ENCODE measurements at places on chromosomes 6 and 20.

DNA sequence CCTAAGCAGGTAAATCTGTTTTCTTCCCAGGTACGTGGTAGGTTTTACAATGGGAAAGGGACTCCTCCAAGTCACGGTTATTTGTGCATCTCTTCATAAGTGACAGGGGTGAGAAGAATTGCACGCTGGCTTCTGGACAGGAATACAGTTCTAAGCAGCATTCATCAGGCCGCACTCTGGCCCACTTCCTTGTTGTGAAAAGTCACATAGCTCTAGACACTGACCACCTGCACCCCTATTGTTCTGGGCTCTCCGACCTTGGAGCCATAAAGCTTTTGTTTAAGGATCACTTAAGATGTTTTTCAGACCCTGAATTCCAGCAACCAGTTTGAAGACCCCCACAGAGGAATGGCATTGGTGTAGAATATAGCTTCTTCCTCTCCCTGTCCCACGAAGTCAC is 31.4 kb downstream of the RAMACL start:
- DNase-seq: no peak

GRCh38 chr6:152207915-152208714 is 400.6 kb downstream of the ESR1 start:
- no peak for DNase-seq

DNA sequence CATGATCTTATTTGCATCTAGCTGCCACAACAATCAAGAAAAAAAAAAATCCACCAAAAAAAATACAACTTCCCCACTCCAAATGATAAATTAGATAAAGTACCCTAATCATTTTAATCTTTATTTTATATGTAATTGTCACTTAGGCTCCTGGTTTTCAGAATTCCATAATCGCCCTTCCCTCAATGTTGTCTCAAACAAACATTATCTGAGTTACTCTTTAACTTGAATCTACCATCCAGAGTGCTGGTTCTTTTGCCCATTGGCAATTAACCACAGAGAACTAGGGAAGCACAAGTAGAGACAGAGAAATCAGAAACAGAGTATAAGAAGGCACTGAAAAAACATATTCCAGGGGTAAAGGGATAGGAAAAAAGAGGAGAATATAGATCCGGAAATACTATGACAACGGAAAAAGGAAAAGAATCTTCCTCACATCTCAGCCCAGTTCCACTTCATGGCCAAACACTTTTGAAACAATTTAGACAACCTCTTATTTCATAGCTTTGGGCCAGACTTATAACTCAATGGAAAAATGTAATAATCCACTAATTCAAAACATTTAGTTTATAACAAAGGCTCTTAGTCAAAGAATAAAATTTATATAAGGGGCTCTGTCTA is 861 bp upstream of the NHSL1 start:
- DNase-seq: no peak

- DNase-seq: no peak
Measured at GRCh38 chr6:39369987-39370386, 47.5 kb upstream of the KCNK16 start.

DNA sequence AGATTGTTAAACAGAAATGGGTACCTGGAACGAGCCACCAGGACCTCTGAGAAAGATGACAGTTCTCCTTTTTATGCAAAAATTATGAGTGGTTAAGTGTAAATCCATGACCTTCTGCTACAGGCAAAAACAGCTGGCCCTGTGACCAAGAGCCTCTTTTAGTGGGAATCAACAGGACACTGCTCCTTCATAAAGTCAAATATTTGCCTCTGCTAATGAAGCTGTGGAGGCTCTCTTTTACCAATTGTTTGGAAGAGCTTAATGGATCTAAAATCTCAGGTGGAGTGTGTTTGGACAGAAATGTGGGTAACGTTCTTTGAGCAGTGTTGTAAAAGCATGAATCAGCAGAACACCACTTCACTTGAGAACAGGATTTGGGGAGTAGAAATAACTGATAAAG is 117.5 kb upstream of the PCSK2 start:
- no peak for DNase-seq

- DNase-seq: no peak
Measured at GRCh38 chr6:145161501-145161900, 573.8 kb downstream of the EPM2A start.

DNA sequence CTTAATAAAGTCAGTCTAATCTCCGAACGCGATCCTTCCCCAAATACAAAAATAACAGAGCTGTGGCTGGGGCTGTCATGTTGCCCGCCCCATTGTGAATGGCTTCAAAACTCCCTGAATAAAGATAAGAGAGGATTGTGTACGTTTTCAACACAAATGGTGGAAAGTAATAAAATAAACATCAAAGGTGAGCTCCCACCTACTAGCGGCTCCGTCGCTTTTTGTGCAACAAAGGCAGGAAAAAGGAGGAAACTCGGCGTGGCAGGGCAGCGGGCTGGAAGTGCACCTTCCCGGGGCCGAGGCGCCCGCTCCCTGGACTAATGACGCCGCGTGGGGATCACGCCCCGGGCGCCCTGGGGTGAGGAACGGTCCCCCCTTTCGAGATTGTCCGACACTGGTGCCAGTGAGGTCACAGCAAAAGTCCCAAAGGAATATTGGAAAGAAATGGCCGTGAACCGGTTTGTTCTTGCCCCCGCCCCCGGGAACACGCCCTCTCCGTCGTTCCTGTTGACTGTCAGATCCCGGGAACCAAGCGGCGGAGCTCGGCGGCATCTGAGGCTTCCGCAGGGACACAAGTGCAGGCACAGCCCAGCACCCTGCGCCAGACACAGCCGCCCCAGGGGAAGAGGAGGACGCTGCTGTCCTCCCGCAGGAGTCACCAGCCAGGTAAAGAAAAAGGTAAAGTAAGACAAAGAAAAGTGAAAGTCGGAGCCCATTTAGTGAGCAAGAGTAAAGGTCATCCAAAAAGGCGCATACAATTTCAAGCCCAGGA is 1.1 kb upstream of the FOXQ1 start:
- DNase-seq: no peak

GRCh38 chr6:90103056-90103800 is 193.4 kb downstream of the BACH2 start:
- DNase-seq: peak; percentile 53

DNA sequence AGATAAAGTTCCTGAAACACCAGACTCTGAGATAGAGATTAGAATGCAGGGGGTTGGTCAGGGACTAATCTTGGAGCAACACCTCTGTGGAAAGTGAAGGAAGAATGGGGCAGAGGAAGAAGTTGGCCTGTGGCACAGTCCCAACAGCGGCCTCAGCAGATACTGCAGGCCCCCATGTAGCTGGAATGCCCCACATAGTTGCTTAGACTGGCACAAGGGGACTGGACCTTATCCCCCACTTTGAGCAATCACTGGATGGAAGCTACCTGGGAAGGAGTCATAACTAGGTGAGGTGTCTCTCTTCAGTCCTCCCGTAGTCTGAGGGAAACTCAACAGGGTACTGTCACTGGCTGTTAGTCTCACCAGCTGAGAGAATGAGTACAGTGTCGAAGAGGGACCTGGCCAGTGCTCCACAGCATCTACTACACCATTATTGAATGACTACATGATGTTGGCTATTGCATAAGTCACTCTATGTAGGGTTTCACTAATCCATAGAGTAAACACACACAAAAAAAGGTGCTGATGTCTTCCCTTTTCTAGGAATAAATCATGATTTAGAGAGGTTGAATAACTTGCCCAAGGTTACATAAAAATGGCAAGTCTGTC is 47.5 kb downstream of the ADGRG6 start:
- no peak for DNase-seq

DNA sequence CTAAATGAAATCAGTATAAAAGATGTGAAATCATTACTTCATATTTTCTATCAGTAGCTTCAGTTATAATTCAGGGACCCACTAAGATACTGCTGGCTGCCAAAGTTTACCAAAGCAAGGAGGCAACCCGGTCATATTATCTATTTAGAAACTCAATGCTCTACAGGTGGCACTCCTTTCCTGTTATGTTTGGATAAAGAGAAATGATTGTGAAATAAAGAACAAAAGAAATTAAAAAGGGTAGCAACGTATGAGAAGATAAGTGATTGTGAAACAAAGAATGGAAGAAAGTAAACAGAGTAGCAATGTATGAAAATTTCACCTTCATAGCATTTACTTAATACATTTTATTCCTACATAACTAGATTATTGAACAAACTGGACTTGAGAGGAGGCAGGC is 45.2 kb downstream of the RSPH3 start:
- no peak for DNase-seq

GRCh38 chr20:8036771-8037170 is 17.2 kb upstream of the TMX4 start:
- no peak for DNase-seq

DNA sequence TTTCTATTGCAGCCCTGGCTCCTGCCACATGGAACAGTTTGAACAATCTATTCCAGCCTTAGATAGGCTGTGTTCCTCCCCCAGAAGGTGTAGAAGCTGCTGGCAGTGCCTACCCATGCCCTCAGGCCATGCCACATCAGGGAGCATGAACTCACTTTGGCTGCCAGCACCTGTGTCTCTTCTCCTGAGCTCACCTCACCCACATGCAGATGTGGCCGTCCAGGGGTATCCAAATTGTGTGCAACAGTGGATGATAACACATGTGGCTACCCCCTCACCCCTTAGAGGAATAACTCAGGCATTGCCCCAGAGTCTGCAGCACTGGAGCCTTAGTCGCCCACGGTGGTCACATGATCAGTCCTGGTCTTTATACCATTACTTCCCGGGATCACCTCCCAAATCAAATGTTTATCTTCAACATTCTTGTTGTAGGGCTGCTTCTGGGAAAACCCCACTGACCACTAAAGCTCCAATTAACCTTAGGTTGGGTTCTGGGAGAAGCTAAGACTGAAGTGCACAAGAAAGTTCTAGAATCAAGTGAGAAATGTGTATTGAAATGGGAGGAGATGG is 110.4 kb downstream of the BANF2 start:
- DNase-seq: no peak

DNA sequence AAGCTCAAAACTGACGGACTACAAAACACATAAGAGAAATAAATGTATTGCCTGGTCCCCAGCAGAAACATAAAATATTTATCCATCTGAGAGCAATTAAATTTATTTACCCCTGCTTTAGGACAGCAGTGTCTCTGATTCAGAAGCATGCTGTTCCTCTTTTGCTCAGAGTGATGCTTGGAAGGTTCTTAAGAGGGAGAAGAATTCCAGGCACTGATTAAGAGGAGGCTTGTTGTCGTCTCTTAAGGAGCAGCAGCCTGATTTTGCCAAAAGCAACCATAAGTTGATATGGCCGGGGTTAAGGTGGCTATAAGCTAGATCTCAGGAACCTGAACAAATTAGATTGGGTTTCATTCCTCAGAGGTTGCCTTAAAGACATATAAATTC is 25.8 kb downstream of the CAP2 start:
- DNase-seq: no peak

DNA sequence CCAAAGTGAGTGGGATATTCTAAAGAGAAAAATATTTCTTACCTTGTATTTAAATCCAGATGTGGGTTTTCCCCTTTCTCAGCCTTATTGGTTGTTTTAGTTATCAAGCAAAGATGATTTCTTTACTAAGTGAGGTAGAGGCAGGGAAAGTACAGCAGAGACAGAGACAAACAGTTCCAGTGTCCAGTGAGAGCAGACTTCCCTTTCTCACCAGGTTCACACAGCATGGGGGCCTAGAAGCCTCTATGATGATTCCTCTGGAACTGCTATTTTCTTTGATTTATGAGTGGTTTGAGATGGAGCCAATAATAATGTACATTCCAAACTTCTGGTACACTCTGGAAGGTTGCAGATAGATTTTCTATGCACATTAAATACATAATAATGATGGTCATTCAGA is 234.0 kb upstream of the MARCKS start:
- DNase-seq: no peak

DNA sequence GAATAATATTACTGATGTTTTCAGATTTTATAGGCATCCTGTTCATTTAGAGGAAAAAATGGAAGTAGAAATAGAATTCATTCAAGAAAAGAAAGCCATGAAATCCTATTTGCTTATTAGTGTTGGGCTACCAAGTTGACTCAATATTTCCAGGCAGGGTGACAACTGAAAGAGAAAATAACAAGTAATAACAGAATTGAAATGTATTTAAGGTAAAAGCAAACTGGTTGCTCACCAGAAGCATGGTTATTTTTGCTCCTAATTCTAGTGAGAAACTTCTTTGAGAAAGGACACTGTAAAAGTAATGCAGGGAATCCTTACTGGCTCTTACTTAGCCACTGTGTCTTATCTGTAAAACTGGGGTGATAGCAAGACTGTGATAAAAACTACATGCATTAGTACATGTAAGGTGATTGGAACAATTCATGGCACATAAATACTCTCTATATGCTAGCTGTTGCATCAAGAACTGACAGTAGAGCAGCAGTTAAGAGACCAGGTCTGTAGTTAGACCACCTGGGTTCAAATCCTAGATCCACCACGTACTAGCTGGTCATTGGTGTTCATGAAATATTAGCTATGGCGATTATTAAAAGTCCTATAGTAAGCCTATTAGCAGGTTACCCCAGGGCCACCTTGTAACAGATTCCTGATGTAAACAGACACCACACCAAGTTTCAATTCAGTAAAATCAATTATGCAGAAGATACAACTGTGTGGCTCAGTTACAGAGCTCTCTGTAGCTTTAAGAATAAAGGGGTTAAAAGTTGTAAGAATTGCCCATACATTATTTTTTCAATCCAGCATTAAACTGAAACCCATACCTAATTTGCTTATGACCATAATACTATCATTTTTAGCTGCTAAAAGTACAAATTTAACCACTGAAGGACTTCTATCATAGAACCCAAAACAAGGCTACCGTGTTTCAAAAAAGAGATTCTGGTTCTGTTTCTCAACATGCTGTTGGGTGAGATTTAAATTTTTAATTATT is 159.2 kb upstream of the COL21A1 start:
- no peak for DNase-seq

DNA sequence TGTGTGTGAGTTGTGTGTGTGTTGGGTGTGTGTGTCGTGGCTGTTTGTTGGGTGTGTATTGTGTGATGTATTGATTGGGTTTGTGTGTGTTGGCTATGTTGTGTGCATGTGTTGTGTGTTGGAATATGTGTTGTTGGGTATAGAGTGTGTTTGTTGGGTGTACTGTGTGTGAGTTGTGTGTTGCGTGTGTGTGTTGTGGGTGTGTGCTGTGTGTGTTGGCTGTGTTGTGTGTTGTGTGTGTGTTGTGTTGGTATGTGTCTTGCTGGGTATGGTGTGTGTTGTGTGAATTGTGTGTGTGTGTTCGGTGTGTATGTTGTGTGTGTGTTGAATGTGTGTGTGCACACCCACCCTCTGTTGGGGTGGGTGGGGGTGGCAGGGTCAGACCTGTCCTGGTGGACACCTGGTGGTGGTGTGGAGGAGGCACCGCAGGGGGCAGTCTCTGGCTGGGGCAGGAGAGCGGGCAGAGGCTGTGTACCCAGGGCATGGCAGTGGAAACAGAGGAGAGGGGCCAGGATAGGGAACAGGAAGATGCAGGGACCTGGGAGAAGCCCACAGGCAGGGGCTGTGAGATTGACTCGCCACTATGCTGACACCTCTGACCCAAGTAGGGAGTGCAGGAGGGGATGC is 25.5 kb upstream of the PXDC1 start:
- DNase-seq: no peak

- no peak for DNase-seq
Measured at GRCh38 chr6:167750956-167751358, 75.8 kb upstream of the AFDN start.

- DNase-seq: peak; percentile 89
Measured at GRCh38 chr6:157021344-157021992, 244.3 kb downstream of the ARID1B start.

GRCh38 chr6:150579611-150580010 is 20.1 kb upstream of the PLEKHG1 start:
- no peak for DNase-seq

- DNase-seq: no peak
Measured at GRCh38 chr6:148140772-148141557, 201.7 kb upstream of the SASH1 start.

GRCh38 chr20:50565871-50566270 is 55.7 kb downstream of the PTPN1 start:
- no peak for DNase-seq

All from stimulated activated CD4-positive, alpha-beta T cell treated with anti-CD3 and anti-CD28 coated beads, Interleukin-1b, Interleukin-23, amount 100 ng/mL, for 48 hours (primary cell).